Sigmoid colon (tissue), 7 donors: ENCODE measurements at places on chromosomes 6 and 20. TPM values are rescaled to one million over a fixed set of nuclear protein-coding genes. Genes with fewer than 3 reads are reported as not detected.
A peak's percentile ranks its signal among the peaks of the same experiment; 100 is the strongest.

GRCh38 chr6:722077-722524 is 29.2 kb upstream of the EXOC2 start:
- peak; percentile 75 for DNase-seq

DNA sequence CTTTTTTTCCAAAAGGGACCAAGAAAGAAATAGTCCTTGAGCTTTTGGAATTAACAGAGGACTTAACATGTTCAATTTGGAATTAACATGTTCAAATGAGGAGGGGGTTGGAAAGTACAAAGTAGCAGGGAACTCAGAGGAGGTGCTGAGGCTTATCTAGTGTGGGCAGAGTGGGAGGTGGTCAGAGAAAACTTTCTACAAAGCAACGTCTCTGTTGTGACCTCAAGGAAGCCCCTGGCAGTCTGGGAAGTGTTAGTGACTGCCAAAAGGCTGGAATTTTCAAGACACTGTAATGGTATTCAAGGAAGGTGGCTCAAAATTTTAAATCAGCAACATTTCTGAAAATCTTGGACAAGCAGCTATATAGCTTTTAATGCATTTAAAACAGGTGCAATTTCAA is 7.3 kb downstream of the ECI2 start:
- no peak for DNase-seq

GRCh38 chr20:49676581-49677291 is 36.9 kb downstream of the B4GALT5 start:
- DNase-seq: no peak

DNA sequence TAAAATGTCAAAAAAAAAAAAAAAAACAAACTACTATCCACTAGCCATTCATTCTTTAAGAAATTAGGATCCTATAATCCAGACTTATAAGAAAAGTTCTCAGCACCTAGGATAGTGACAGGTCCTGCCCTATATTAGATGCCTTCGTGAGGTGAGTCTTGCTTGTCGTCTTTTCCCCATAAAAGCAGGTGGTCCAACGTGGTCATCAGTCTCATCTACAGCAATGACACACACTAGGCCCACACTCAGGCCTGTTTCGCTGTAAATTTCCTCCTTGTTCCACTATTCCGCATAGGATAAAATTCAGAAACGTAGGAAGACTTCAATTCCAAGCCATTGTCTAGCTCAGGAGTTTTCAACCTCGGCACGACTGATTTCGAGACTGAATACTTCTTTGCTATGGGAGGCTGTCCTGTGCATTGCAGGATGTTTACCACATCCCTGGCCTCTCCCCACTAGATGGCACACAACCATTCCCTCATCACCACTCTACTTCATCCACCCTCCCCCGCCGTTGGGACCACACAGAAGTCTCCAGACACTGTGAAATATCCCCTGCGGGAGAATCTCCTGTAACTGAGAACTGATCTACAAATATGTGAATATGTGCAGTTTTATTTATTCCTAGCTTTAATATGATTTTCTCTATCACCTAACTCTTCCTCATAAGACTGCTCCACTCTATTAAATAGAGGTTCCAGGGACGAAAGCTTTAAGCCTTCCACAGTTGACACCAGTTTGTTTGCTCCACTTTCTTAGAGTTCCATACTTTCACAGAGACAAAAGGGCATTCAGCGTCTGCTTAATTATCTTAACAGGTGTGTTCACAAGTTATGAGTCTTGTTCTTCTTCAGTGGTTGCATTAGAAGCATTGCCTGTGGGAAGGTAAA is 346.3 kb downstream of the BMP2 start:
- no peak for DNase-seq

Gene SALL4
- total RNA-seq: not detected

GRCh38 chr6:106745197-106745770 is 115.9 kb downstream of the QRSL1 start:
- DNase-seq: no peak

DNA sequence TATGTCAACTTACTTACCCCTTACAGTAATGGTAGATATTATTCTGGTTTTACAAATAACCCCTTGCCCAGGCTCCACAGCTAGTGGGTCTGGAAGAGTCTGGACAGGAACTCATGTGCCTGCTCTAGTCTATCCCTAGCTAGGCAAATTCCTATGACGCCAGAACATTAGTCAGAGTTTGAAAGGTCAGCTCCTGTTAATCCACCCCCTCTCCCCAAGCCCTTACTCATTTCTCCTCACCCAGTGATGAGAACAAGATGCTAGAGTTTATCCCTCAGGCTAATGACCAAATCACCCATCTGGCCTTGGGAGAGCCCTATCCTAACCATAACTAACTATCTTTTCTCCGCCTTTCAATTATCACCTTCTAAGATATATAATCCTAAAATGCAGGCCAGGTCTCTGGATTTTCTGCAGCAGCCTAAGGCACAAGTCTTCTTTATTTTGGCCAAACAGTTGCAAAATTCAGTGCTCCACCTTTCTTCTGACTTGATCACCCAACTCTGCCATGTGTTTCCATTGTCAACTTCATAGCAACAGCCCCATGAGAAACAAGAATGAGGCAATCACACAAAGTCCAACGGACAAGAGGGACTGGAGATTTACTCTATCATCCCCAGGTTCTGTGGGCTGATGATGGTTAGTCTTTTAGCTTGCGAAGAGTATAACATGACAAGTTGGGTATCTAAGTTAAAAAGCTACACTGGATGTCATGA is 113.3 kb downstream of the TASP1 start:
- no peak for DNase-seq
